ENCODE measurements at places on chromosomes 11 and 22. TPM values are rescaled to one million over a fixed set of nuclear protein-coding genes. Genes with fewer than 3 reads are reported as not detected.

RIMBP3C gene
- 0.15 TPM for total RNA-seq

ANGPTL5 gene
- not detected for total RNA-seq

OR2AG2 gene
- total RNA-seq: 0.25 TPM

CNTF gene
- total RNA-seq: 3.4 TPM

MMP8 gene
- not detected for total RNA-seq

XKR3 gene
- total RNA-seq: not detected

DENND5A gene
- 19.8 TPM for total RNA-seq

LYVE1 gene
- not detected for total RNA-seq

GRCh38 chr22:42945027-42945426 lies 69.9 kb downstream of the PACSIN2 start:
- H3K4me3 ChIP-seq: no peak overlapping the region
- H3K27ac ChIP-seq: peak overlapping the region; percentile 91
- DNase-seq: no peak
- no peaks in the 10 kb centered on the region for H3K27me3 ChIP-seq
- peaks cover 30% of the 10 kb centered on the region for H3K36me3 ChIP-seq

DNA sequence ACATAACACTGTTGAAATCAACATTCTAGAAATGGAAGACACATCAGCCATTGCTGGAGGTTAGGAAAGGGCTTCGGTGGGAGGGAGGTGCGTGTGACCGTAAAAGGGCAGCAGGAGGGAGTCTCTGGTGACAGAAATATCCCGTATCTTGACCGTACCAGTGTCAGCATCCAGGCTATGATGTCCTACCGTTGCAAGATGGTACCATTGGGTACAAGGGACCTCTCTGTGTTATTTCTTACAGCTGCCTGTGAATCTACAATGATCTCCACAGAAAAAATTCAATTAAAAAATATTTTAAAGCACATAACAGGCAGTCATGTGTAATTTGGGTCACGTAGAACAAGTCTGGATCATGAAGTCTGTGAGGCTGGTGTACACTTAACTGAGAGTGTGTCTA lies 27.4 kb upstream of the SEPTIN5 start:
- H3K4me3 ChIP-seq: no peak overlapping the region
- H3K27ac ChIP-seq: no peak overlapping the region
- DNase-seq: no peak
- H3K27me3 ChIP-seq: no peaks in the 10 kb centered on the region
- H3K36me3 ChIP-seq: no peaks in the 10 kb centered on the region

DNA sequence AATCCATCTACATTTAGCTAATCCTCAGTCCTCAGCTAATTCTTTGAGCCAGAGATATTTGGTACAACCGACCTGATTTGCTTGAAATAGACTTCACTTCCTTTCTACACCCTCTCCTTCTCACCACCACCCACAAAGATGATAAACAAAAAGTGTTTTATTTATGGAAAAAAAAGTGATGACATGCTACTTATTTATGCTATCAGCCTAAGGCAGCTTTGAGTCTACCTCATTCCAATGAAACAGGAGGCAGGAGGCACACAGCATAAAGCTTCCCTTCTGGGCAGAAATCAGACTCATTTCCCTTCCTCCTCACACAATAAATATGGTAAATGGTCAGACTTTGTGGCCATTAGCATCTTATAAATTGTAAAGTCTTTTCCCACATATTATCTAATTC lies 325.7 kb downstream of the SOX6 start:
- no peak overlapping the region for H3K4me3 ChIP-seq
- H3K36me3 ChIP-seq: no peaks in the 10 kb centered on the region
- H3K27me3 ChIP-seq: no peaks in the 10 kb centered on the region

DNA sequence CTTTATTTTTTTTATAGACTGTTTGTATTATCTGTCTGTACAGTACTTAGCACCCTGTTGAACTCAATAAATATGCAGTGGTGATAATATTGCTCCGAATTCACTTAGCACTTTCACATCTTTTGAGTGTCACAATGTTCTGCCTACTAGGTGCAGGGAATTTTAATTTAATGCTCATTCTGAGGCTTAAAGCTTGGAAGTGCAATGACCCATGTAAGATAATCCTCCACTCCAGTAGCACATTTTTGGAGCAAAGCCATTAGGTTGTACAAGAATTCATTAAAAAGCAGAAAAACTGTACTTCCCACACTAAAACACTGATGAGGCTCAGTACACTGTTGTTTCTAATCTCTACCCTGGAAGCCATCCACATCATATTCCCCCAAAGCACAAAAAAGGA lies 255.3 kb upstream of the MTNR1B start:
- DNase-seq: no peak
- no peaks in the 10 kb centered on the region for H3K4me1 ChIP-seq
- no peak overlapping the region for H3K4me3 ChIP-seq
- H3K27me3 ChIP-seq: no peaks in the 10 kb centered on the region
- no peaks in the 10 kb centered on the region for H3K36me3 ChIP-seq

DNA sequence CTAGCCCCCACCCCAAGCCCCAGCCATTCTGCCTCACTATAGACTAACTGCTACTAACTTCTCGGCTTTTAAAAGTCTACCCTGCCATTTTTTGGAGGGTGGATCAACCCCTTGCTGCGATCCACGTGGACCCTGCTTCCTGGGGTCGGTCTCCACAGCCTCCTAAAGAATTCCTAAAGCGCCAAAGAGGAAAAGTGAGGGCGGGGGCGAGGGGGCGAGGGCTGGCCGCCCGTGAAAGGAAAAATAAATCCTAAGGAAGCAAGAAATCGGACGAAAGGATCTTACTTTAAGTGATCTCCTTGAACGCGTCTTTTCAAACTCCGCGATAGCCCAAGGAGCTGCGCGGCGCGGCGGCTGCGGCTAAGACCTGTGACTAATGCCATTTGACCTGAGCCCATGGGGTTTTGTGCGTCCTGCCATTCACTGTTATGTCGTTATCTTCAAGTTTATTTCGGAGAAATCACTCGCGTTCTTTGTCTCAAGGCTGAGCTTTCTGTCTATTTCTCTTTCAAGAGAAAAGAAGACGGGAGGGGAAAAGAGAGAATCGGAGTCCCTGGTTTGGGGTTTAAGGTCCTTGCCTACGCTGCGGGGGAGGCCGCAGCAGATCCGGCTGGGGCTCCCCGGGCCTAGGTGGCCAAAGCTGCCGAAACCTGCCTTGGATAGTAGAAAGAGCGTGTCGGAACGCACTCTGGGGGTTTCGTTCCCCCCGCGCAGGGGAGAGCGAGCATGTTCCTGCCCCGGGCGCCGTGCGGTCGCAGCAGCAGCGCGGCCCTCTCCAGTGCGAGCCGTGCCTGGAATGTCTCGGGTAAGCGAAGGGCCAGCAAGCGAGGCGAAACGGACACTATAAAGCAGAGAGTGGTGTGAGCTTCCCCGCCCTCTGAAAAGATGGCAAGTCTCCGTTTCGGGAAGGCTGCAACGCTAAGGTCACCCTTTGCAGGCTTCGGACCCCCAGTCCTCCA lies 2.8 kb upstream of the DBX1 start:
- H3K4me3 ChIP-seq: no peak overlapping the region
- peaks cover 68% of the 10 kb centered on the region for H3K27me3 ChIP-seq
- no peaks in the 10 kb centered on the region for H3K4me1 ChIP-seq
- DNase-seq: no peak
- H3K27ac ChIP-seq: no peak overlapping the region

- no peaks in the 10 kb centered on the region for H3K4me1 ChIP-seq
- no peaks in the 10 kb centered on the region for H3K36me3 ChIP-seq
- H3K27me3 ChIP-seq: peaks cover 54% of the 10 kb centered on the region
- H3K4me3 ChIP-seq: no peak overlapping the region
- DNase-seq: no peak
Measured at GRCh38 chr22:32922186-32922585, 120.7 kb downstream of the TIMP3 start.

GRCh38 chr11:18248561-18248960 lies at the start of gene SAA2:
Gene SAA2 (minus strand): TSS chr11:18248668. CDS start chr11:18248011, 657 bp downstream.
- H3K27ac ChIP-seq: no peak within 1 kb of the TSS
- peaks cover 11% of the 10 kb centered on the region for H3K4me1 ChIP-seq
- H3K36me3 ChIP-seq: no peaks in the 10 kb centered on the region
- no peak for DNase-seq

GRCh38 chr11:124078591-124078990 lies 36.7 kb upstream of the VWA5A start:
- peaks cover 34% of the 10 kb centered on the region for H3K27me3 ChIP-seq
- peaks cover 3% of the 10 kb centered on the region for H3K4me1 ChIP-seq
- DNase-seq: no peak
- no peak overlapping the region for H3K27ac ChIP-seq

- 0 out of 2 replicates have a peak, but pooled peaks cover 7% of the 10 kb centered on the region for H3K36me3 ChIP-seq
- no peaks in the 10 kb centered on the region for H3K27me3 ChIP-seq
- H3K4me3 ChIP-seq: no peak overlapping the region
- no peaks in the 10 kb centered on the region for H3K4me1 ChIP-seq
Measured at GRCh38 chr11:33333816-33334215, 76.6 kb downstream of the HIPK3 start.

- H3K4me1 ChIP-seq: no peaks in the 10 kb centered on the region
- no peaks in the 10 kb centered on the region for H3K27me3 ChIP-seq
- H3K36me3 ChIP-seq: no peaks in the 10 kb centered on the region
- no peak for DNase-seq
Measured at GRCh38 chr22:17096071-17096470, 11.3 kb downstream of the IL17RA start.

GRCh38 chr11:128642571-128642970 lies 51.3 kb upstream of the FLI1 start:
- no peak overlapping the region for H3K4me3 ChIP-seq
- H3K27ac ChIP-seq: no peak overlapping the region
- H3K4me1 ChIP-seq: no peaks in the 10 kb centered on the region
- H3K36me3 ChIP-seq: no peaks in the 10 kb centered on the region

- no peak overlapping the region for H3K4me3 ChIP-seq
- no peaks in the 10 kb centered on the region for H3K27me3 ChIP-seq
- H3K27ac ChIP-seq: no peak overlapping the region
- DNase-seq: no peak
- H3K4me1 ChIP-seq: no peaks in the 10 kb centered on the region
Measured at GRCh38 chr11:98545544-98546175, 475.1 kb upstream of the CNTN5 start.

- peaks cover 22% of the 10 kb centered on the region for H3K4me1 ChIP-seq
- H3K27ac ChIP-seq: no peak overlapping the region
- H3K36me3 ChIP-seq: no peaks in the 10 kb centered on the region
- no peaks in the 10 kb centered on the region for H3K27me3 ChIP-seq
- no peak overlapping the region for H3K4me3 ChIP-seq
- no peak for DNase-seq
Measured at GRCh38 chr11:129790106-129790505, 25.5 kb upstream of the TMEM45B start.

DNA sequence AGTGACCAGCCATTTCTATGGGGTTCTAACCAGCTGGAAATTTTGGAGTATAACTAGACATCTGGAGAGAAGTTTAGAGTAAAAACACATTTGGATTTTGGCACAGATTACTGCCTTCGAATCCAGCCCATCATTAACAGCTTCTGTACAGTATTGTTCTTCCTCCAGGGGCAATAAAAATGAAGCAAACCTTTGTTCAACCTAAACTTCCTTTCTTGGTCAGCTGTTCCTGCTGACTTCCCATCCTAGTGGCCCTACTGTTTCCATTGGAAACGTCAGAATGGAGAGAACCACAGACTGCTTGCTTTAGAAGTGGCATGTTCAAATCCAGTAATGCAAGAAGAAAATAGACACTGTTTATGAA lies 203.7 kb upstream of the MTMR2 start:
- H3K4me3 ChIP-seq: no peak overlapping the region
- no peak for DNase-seq
- H3K4me1 ChIP-seq: no peaks in the 10 kb centered on the region
- H3K27ac ChIP-seq: no peak overlapping the region
- no peaks in the 10 kb centered on the region for H3K36me3 ChIP-seq

- H3K27me3 ChIP-seq: no peaks in the 10 kb centered on the region
- H3K4me1 ChIP-seq: no peaks in the 10 kb centered on the region
- no peak for DNase-seq
- H3K4me3 ChIP-seq: no peak overlapping the region
- H3K27ac ChIP-seq: no peak overlapping the region
Measured at GRCh38 chr22:17811119-17811518, 36.9 kb upstream of the BID start.

DNA sequence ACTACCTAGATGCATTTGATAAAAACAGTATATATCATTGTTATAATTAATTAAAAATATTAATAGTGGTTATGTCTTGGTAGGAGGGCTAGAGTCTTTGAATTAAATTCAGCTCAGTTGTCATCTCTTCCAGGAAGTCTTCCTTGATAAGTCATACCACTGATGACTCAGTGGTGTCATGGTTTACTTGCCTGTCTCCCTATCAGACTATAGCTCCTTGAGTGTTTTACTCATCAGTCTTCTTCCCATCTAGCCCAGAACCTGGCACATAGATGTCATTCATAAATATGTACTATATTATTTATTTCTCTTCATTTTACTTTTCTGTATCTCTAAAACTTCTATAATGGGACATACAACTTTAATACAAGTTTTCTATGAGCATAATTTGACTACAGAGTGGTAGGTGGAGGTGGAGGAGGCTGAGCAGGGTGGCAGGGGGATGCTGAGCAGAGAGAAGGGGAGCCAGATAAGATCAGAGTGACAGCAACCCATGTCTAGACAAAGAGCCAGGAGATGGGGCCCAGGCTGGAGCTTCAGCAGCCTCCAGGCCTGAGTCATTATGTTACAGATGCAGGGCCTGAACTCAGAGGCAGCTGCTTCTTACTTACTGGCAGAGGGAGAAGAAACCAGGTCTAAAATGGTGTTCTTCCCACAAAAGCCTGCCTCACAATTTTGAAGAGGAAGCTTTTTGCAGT lies 82.3 kb upstream of the PHOX2A start:
- H3K36me3 ChIP-seq: no peaks in the 10 kb centered on the region
- no peaks in the 10 kb centered on the region for H3K4me1 ChIP-seq
- no peak overlapping the region for H3K4me3 ChIP-seq
- no peak for DNase-seq

GRCh38 chr11:134712228-134713145 lies 300.4 kb upstream of the B3GAT1 start:
- H3K4me3 ChIP-seq: no peak overlapping the region
- no peak for DNase-seq
- H3K27me3 ChIP-seq: peaks cover 67% of the 10 kb centered on the region
- H3K36me3 ChIP-seq: no peaks in the 10 kb centered on the region
- no peak overlapping the region for H3K27ac ChIP-seq

DNA sequence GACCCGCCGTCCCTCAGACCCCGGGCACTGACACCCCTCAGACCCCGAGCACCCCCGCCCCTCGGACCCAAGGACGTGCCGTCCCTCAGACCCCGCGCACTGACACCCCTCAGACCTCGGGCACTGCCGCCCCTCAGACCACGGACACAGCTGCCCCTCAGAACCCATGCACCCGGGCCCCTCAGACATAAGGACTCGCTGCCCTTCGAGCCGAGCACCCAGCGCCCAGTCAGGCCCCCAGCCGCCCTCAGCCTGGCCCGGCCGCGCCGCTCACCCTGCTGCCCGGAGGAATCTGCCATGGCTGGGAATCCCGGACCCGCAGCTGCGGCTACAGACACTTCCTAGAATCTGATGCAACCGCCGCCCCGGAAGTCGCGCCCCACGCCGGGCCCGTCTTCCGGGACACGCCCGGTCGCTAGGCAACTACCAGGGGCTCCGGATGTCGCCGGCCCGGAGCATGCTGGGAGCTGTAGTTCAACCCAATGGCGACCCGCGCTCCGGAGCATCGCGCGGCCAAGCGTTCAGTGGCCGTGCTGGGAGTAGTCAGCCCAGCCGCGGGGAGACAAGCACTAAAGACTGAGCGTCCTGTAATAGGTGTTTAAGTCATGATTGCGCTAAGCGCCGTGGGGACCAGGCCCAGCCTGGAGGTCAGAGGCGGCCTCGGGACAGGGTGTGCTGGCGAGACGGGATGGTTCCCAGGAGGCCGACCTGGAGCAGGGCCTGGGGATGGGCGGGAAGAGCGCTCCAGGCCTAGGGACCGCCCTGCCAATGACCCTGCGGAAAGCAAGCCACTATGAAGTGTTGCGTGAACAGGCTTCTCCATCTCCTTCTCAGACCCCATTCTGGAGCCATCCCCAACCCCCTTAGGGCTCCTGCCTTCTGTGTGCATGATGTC lies at the start of gene CARS1:
Gene CARS1, minus strand, starts transcription at position 355 of the 895 bp plus-strand sequence. Its CDS starts 56 bp downstream, at position 299.
- H3K36me3 ChIP-seq: 0 out of 2 replicates have a peak, but pooled peaks cover 4% of the 10 kb centered on the region
- peak within 1 kb of the TSS; percentile 70 for H3K4me3 ChIP-seq
- peaks cover 24% of the 10 kb centered on the region for H3K4me1 ChIP-seq
- no peaks in the 10 kb centered on the region for H3K27me3 ChIP-seq
- peak; percentile 84 for DNase-seq
- peak within 1 kb of the TSS; percentile 46 for H3K27ac ChIP-seq

Data from PC-9 (cell line).